ENCODE measurements at places on chromosomes 11 and 22.
A peak's percentile ranks its signal among the peaks of the same experiment; 100 is the strongest.

DNA sequence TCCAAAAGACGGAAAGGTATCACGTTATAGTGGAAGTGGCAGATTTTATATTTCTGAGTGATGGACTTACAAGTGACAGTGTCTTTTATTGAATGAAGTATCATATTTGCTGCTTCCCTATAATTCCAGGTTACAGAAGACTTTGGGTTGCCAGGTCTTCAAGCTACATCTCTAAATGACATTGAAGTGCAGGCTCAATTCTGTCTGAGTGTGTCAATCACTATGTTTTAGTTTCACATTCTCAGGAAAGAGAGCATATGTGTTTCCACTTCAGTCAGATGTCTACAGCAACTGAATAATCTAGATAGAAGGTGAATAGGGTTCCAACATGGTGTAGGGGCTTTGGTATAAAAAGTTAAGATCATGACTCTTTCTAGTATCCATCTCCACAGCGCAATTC, 492.7 kb upstream of the API5 start:
- DNase-seq: no peak

- DNase-seq: no peak
These were observed 28.1 kb upstream of the P2RY2 start for GRCh38 chr11:73189723-73190556.

- no peak for DNase-seq
These were observed 802.3 kb upstream of the ARHGAP42 start for GRCh38 chr11:99884750-99885149.

DNA sequence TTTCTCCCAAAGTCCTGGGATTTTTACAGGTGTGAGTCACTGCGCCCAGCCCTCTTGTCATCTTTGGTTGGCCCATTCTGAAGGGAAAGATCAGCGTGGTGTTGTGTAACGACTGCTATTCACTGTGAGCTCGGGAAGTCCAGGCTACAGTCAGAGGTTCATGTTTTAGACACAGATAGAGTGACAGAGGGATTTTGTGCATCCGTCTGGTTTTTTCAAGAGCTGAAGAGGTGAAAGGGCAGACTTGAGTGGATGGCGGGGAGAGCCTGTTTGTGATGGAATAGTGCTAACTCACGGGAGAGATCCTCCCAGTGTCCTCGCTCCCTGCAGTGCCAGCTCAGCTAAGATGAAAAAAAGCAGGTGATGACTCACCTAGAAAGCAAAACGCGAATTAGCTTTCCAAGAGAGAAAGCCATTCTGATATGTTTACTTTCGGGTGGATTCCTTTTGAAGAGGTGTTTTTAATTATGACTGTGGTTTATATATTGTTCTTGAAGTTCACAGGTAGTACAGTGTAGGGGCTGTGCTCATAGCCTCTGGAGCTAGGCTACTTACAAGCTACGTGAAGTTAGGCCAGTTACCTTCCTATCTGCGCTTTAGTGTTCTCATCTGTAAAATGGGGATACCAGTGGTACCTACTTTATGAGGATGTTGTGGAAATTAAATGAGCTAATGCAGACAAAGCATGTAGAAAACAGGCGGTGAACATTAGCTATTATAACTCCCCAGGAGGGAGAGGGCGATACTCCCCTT, 67.2 kb downstream of the C11orf91 start:
- DNase-seq: no peak

GRCh38 chr11:84290647-84291046, 1004.5 kb upstream of the CCDC90B start:
- no peak for DNase-seq

GRCh38 chr11:76243193-76243956, 37.1 kb upstream of the WNT11 start:
- DNase-seq: no peak

DNA sequence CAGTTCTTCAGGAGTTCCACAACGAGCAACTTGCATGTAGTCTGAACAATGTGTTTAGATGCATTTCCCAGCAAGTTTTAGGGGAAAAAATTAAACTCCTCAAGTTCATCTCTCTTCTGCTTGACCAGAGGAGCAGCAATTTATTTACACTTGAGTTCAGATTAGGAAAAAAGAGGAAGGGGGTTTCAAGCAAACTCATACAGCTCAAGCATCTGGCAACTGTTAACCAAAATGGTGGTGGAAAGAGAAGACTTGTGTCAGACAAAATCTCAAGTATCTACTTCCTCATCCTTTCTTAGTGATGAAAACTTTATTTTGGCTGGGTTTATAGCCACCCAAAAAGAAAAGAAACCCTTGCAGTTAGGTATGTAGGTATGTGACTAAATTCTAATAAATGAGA, 29.1 kb upstream of the PICALM start:
- no peak for DNase-seq

DNA sequence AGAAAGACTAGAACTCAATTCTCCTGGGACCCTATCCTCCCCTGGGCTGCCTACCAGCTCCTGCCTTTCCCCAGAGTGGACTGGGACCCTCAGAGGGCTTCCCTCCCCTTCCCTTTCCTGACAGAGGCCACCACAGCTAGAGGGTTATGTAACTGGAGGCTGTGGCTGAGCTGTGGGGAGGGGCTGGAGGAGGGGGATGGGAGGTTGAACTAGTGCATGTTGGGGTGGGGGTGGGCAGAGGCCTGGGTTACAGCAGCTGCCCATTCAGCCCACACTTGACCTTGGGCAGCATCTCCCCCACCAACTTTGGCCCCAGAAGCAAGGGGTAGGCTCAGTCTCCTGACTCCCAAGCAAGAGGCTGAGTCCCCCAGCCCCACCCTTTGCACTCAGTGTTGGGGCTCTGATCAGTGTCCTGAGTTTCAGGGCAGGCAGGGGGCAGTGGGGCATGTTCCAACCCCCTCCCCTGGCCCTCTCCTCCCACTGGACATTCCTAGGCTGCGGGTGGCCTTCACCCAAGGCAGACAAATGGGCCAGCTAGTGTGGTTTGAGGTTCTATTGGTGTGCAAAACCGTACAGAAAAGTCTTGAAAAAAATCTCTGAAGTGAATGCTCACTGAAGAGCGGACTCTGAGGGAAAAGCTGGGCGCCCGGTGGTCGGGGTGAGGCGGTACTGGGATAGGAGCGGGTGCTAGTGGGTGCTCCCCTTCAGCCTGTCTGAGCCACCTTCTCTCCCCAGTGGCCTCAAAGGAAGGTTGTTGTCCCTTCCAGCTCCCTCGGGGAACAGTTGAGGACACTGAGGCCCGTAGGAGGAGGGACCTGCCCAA, 3.8 kb downstream of the KCNC1 start:
- DNase-seq: no peak

DNA sequence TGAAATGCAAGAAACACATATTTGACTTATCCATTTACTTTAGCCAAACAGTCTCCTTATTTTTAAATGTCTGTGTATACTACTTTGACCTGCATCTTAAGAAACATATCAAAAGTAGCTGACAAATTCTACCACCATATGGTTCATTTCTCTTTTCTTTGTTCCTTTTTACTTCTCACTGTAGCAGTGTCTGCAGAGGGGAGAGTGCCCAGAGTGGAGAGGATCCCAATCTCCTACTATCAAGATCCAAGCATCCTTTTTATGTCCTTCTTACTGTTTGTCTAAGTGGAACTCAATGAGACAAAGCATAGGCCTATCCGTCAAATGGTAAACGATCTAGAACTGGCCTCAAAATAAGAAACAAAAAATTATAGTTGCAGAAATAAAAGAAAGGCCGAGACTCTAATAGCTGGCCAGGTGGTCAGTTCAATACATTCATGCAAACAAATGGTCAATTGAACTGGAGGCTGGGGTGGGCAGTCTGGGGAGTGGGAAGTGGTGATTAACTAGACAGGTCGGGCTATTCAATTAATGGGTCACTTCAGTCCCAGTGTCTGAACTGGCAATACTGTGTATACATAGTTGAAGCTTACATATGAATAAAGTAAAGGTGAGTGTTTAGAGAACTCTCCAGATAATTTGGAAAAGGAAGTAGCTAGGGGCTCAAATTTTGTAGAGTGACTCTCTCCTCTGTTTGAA, 149.1 kb downstream of the MAML2 start:
- DNase-seq: no peak

GRCh38 chr11:86617502-86617901, 54.9 kb downstream of the ME3 start:
- DNase-seq: no peak

GRCh38 chr22:23767673-23768548, at the start of gene CHCHD10:
TSS of gene CHCHD10 (minus strand) at chr22:23767972. CDS start at chr22:23767874, 98 bp downstream.
- no peak for DNase-seq

DNA sequence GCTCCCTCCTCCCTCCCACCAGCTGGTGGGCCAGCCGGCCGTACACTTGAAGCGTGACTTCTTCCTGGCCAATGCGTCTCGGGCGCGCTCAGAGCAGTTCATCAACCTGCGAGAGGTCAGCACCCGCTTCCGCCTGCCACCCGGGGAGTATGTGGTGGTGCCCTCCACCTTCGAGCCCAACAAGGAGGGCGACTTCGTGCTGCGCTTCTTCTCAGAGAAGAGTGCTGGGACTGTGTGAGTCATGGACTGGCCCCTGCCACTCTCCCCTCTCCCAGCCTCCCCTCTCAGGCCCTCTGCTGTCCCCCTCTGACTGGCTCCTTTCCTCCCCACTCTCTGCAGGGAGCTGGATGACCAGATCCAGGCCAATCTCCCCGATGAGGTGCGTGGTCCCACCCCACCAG, 24.7 kb downstream of the CAPN1 start:
- no peak for DNase-seq

GRCh38 chr11:111923351-111923788, 4.7 kb downstream of the C11orf52 start:
- DNase-seq: no peak

DNA sequence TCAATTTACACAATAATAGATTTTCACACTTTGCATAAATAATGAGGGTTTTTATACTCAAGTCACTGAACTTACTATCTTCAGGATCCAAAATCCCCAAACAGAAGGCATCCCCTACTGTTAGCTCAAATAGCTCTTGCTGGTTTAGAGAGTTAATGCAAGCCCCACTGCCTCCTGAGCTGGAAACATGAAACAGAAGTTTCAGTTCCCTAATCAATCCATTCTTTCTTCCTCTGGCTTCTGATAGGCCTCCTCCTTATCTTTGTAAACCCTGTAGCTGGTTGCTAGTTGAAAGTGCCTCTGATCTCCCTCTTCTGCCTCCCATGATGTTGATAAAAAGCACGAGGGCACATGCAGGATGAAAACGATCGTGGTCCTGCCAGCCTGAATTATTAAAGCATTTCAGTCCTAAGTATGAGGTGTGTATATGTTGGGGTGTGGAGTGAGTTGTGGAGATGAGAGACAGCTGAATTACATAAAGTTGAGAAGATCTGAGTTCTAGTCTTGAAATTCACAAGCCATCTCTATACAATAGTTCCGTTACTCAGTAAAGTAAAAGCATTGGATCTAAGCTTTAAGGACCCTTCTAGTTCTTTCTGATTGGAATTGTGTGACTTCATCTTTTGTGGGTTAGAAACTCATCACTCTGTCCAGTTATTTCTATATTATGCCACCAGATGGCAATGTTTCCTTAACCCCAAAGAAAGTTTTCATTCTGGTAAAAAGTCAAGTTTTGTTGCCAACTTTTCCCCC, 35.0 kb upstream of the EHF start:
- peak; percentile 36 for DNase-seq

GRCh38 chr11:30192620-30193019, 38.2 kb upstream of the FSHB start:
- no peak for DNase-seq

DNA sequence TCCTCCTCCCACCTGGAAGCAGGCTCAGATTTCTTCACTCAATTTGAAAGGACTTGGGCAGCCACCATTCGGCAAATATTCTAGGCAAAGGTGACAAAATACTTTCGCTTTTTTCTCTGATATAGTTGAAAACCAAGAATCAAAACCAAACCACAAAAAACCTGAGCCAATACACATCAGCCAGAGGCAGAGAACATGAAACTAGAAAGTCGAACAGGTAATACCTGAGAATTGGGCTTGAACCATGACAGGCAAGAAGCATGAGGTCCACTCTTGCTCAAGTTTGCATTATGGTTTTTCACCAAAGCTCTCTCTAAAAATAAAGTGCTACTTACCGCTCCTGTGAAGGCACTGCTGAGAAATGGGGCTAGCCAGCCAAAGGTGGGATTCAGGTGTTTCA, 26.2 kb upstream of the LDLRAD3 start:
- DNase-seq: no peak

All from fibroblast of skin of left biceps (primary cell).